ENCODE measurements at places on chromosomes 12 and 14. TPM values are rescaled to one million over a fixed set of nuclear protein-coding genes. Genes with fewer than 3 reads are reported as not detected.

The TOX4 gene
- 30.6 TPM for total RNA-seq

The SERPINA4 gene
- not detected for total RNA-seq

The PIWIL1 gene
- not detected for total RNA-seq

The SOAT2 gene
- not detected for total RNA-seq

The ALDH1L2 gene
- 35.7 TPM for total RNA-seq

Data from fibroblast of lung (primary cell).